Nucleus accumbens (tissue), 56 donors: ENCODE measurements at places on chromosomes 4 and X.

DNA sequence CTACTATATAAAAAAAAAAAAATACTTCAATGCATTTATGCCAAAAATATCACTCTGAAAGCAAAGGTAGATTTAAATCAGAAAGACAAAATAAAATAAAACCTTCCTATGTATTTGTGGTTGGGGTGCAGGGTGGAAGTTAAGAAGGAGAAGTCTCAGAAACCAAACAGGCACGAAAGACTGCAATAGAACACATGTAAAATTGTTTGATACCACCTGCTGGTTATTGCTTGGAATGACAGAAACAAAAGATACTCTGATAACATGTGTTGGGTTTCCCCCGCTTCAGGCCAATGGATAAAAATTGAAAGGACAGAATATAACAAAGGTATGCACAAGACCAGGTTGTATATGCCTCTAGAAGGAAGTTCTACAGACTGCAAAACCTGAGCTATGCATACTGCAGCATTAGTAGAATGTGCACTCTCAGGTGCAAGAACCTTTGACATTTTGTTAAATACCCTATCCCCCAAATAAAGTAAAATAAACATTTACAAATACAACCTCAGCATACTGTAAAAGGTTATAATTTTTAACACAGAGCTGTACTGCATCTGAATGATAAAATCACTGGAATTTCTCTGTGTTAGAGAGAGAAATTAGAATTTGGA, 118.8 kb downstream of the GABRA2 start:
- DNase-seq = no peak

DNA sequence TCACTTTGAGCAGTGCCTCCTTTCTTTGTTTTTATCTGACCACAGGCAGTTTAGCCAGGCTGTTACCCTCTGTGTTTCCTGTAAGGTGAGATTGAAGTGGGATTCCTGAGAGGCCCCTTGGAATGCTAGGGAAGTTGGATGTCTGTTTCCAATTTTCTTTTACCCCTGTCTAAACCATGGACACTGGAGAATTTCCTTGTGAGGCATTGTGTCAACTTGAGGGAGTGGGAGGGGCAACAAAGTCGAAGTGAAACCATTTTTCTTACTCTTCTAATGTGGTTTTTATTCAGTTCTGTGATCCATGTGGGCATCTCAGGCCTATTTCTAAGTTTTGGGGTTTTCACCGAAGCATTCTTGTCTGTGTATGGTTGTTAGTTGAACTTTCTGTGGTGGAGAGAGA, 296.1 kb upstream of the UGT8 start:
- DNase-seq = no peak

DNA sequence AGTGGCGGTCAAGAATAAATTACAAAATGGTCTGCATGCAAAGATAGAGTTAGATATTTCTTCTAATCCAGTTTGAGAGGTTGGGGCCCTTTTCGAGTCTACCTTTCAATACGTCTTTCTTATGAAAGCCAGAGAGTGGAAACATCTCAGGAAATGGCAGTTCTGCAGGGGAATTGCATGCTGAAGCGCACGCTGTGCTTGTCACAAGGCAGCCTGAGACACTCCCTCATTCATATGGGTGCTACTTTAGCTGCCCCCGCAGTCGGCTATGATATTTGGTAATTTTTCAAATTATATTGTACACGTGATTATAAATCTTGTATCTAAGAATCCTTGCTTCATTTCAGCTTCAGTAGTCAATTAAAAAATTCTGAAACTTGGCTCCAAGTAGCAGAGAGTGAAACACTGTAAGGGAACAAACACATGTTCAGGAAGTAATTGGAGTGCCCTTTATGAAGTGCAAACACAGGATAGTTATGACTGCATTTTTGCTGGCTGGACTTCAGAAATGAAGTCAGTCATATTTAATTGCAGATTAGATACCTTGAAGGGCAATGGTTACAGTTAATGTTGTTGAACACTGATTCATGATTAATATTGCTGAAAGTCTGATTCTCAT, 145.5 kb upstream of the NAP1L5 start:
- no peak for DNase-seq

DNA sequence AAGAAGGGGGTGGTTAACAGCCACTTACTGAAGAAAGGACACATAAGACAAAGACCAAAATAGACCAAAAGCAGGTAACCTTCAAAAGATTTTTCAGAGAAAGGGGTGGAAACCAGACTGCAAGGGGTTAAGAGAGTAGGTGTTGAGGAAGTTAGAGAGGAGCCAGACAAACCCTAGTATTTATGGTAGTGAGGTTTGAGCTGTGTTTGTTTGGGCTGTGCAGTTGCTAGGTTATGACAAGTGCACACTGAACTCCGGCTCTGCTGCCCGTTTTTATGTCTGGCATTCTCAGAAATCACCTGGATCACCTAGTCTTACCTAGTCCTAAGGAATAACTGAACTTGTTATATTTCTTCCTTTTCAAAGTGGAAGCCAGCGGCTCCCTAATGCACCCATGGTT, 22.9 kb upstream of the G3BP2 start:
- no peak for DNase-seq

- DNase-seq = peak; percentile 31
These were observed 60.6 kb downstream of the GABRA2 start for GRCh38 chr4:46329118-46329976.

- no peak for DNase-seq
These were observed 35.2 kb downstream of the EDNRA start for GRCh38 chr4:147516133-147516532.

GRCh38 chr4:67103001-67103747, 442.1 kb downstream of the CENPC start:
- DNase-seq = no peak

- no peak for DNase-seq
These were observed 10.2 kb upstream of the GRIA3 start for GRCh38 chrX:123173833-123174232.

DNA sequence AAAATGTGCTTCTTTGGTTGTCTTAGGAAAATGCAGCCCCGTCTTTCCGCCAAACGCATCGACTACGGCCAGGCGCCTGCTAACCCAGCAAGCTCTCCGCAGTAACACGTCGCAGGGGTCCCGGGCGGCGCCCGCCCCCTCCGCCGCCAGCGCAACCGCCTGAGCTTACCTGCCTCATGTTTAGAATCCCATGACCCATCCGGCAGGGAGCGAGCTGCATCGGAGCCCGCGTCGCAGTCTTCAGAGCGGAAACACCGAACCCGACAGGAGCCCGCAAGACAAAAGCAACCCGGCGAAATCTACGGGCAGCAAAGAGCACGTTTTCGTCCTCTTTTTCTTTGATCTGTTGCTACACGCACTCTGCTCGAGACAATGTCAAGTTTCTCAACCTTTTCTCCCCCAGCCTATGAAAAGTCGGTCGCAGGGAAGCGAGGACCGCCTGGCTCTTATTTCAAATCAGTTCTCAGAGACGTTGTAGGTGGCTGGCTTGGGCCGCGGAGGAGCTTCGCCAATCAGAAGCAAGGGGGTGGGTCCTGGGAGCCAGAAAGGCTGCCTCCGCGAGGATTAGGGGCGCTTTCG, at the start of gene MID1:
Gene MID1, minus strand, starts transcription at position 465 of the 579 bp plus-strand sequence. CDS start 53,038 bp downstream, outside the sequence.
- peak; percentile 27 for DNase-seq

- peak; percentile 22 for DNase-seq
These were observed 611.0 kb downstream of the NLGN4X start for GRCh38 chrX:5617666-5618065.

DNA sequence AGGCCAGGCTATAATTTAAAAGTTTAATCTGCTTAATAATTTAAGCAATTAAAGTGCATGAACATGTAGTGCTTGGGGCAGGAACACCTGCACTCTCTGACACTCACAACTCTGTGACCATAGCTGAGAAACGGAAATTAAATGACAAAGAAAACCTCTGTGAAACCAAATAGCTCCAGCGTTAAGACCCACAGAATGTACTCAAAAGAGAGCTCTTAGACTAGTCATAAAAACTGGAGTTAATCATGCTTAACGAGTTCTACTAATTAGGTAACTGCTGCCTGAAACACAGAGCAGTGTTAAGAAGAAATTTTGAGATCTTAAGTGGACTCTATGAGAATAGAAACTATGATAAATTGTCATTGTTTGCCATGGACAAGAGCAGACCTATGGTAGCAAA, 174.4 kb upstream of the SPIN4 start:
- DNase-seq = no peak

GRCh38 chrX:134738445-134738844, 80.2 kb upstream of the PLAC1 start:
- no peak for DNase-seq

DNA sequence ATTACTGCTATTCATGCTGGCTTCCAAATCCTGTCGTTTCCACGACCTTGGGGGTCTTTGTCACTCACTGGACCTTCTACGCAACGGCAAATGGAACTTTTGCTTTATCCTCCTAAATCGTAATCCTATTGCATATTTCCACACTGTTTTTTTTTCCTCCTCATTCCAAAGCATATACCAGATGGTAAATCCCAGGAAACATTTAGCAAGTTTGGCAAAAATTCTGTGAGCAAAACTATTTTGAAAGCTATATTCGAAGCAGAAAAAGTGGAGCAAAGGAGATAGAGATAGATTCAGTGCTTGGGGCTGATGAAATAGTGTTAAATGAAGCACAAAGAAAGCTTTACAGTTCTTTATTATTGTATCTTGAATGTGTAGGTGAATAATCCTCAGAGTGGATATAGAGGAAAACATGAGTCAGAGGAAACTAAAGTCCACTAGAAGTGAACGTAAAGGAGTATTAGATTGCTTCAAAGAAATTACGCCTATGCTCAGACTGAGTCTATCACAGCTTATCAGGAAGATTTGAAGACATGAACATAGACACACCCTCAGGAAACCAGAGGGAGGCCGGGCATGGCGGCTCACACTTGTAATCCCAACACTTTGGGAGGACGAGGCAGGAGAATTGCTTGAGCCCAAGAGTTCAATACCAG, 50.2 kb upstream of the FAM9A start:
- no peak for DNase-seq

DNA sequence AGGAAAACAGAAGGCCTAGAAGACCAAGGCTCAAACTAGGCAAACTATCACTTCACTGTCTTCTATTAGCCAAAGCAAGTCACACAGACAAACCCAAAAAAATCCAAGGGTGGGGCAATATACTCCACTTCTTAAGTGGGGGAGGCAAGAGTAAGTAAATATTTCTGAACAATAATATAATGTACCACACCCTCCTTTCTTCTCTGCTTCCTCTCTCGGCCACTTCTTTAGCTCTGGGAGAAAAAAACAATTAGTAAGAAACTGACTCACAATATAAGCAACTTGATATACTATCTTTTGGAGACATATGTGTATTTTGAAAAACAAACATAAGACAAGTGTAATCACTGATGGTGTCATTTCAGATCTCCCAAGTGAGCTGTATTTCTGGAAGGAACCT, 14.8 kb downstream of the DCAF8L1 start:
- DNase-seq = no peak
